Stimulated activated CD4-positive, alpha-beta T cell treated with anti-CD3 and anti-CD28 coated beads, Interleukin-1b, Interleukin-23, amount 100 ng/mL, for 1 hour (primary cell): ENCODE measurements at places on chromosomes 3 and 15.

- DNase-seq = no peak
Measured at GRCh38 chr3:34361921-34362320, 563.5 kb downstream of the PDCD6IP start.

DNA sequence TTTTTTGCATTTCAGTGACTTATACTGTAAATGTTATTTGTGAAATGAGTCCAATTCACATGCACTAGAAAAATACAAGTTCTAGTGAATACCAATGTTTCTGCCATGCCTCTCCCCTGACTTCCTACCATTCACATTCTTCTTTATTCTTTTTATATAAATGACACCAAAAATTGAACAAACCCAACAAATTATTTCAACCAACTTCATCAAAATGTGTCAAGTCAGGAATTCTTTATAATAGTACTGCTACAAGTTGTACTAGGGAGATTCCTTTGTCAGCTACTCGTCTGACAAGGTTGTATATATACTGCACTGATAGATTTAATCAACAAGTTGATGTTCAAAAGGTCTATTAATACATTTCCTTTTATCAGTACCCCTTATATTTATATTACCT is 3.0 kb downstream of the TBL1XR1 start:
- DNase-seq = no peak

- no peak for DNase-seq
Measured at GRCh38 chr3:106485217-106485616, 616.4 kb upstream of the CBLB start.

GRCh38 chr3:184941408-184941807 is 129.4 kb downstream of the VPS8 start:
- DNase-seq = no peak

DNA sequence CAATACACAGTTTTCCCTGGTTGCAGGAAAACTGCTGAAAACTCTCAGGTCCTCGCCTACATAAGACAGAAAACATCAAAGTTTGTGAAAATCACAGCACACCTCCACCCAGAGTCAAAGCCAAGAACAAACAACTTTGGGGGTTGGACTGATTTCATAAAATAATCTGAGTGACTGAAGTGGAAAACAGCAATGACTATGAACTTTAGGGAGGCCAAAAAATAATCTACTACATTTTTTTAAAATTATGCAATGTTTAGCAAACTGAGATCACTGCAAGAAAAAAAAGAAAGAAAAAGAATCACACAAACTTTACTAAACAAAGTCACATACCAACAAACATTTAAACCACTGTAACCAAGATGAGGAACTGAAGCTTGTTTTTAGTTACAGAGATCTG is 15.9 kb upstream of the FOXP1 start:
- no peak for DNase-seq

GRCh38 chr15:60280259-60280658 is 117.5 kb downstream of the ANXA2 start:
- DNase-seq = no peak

- DNase-seq = no peak
Measured at GRCh38 chr3:67699882-67700281, 45.5 kb upstream of the SUCLG2 start.

DNA sequence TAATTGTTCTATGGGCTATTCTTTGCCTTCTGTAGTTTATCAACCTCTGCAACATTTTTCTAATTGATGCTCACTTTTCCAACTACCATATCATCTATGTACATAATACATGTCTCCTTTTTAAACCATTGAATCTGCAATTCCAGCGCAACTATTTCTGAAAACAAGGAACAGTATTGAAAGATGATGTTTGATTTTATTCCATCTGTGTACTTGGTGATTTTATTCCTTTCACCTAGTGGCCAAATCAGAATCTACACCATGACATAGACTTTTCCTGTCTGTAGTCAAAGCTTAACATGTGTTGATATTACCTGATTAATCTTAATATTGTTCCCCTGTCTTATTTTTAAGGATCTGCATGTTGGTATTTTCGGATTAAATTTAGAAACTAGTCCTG is 13.0 kb downstream of the NKTR start:
- DNase-seq = no peak

DNA sequence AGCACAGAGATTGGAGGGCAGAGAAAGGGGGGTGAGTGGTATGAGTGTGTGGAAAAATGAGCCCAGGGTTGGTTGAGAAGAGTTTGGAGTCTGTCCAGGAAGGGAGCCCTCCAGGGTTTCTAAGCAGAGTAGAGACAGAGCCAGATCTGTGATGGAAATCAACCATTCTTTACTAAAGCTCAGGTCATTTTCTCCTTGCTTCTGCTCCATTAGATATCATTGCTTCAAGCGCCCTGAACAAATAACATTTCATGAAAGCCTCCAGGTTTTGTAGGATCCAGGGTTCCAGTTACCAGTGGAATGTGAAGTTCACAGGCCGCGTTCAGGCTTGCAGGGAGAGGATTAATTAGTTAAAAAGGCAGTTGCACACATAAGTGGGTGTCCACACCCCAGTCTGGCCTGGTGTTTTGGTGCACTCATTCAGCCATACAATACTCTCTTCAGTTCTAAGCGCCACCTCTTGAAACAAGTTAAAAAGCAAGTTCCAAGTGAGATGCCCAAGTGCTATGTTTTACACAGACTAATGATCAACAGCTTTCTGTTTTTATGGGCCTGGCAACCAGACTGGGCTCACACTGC is 16.4 kb upstream of the BOC start:
- DNase-seq = no peak
